NCI-H187 treated with DMSO at 0.1 percent for 48 hours (cell line): ENCODE measurements at places on chromosomes 1 and 21.

DNA sequence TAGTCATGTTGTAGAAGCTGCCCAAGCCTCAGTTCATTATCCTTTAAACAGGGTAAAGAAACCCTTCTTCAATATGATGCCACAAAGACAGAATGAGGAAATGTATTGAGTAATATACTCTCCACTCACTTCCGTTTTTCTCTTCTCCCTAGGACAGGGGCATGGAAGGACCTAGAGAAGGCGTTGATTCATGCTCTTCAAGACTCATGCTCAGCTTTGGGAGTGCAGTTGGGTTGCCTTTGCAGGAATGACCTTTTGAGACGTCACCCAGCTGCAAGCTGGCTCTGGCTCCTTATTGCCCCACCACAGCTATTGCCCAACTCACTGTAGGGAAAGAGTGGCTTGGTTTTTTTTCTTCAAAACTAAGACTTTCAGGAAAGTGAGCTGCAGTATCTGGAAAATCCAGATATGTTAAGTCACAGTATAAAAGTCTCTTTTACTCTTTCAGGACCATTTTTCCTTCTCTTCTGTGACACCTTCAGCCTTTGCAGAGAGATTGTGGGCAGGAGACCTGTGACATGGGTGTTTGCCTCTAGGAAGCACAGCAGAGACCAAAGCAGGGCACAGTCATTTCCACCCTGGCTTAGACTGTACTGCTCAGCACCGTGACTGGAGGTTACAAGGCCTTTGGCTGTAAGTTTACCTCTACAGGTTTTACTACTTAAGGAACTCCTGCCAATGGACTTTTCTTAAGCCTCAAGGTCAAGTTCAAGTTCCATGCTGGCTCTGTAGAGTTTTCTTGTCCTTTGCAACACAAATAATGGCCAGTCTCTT is 39.5 kb downstream of the XCL2 start:
- DNase-seq = no peak

DNA sequence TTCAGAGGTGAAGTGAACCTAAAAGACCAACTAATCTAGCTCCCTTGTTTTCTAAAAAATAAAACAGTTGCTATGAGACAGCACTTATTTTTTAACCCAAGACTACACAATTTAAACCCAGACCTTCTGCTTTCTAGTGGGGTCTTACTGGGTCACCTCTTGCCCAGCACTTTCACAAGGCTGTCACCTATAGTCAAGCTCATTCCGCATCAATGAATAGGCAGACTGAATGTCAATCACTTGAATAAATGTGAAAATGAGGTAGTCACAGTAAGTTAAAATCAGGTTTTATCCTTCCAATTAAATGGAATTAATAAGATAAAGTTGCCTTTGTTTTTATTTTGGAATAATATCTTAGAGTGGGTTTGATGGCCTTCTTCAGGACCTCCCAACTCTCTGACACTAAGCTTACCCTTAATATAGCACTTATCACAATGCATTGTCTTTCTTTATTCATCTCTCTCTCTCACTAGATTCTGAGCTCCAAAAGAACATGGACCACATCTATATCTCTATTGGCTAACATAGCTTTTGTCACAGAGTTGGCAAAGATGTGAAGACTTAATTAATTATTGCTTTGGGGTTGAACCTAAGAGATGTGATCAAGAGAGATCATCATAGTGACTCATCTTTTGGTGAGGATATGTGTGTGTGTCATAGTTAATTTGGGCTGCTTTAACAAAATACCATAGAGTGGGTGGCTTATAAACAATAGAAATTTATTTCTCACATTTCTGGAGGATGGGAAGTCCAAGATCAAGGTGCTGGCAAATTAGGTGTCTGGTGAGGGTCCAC is 248.7 kb upstream of the DAB1 start:
- no peak for DNase-seq

DNA sequence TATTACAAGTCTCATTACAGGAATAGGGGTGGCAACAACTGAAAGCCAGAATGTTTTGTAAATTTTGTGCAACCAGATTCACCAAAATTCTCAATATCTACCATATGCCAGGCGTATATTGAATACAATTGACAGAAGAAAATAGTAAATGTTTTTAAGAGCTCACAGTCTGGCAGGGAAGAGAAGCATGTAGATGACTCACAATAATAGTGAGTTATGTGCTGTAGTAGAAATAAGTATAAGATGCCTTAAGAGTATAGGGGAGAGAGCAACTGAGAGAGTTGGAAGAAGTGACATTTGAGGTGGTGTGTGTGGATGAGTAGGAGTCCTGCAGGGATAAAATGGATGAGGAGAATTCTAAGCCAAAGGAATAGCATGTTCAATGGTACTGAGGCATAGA is 170.5 kb upstream of the FGGY start:
- DNase-seq = no peak

DNA sequence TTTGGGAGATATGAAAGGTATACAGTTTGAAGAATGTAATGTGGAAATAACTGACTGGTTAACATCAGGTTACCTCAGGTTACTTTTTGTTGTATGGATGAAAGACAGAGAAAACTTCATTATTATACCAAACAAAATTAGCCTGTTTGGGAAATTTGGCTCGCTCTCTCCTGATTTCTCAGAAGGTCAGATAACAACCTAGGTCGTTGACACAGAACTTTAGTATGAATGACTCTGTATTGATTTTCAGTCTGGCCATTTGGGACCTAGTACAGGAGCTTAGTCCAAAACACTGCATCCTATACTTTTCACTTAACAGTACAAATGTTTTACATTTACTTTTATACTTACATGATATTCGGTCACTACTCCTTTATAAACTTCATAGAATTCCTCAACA is 128.3 kb downstream of the ATP1B1 start:
- no peak for DNase-seq

GRCh38 chr1:230796626-230797025 is 49.4 kb downstream of the CAPN9 start:
- no peak for DNase-seq

GRCh38 chr1:88191917-88192316 is 492.2 kb upstream of the PKN2 start:
- DNase-seq = no peak

- DNase-seq = no peak
Measured at GRCh38 chr1:169106921-169107602, 572 bp downstream of the ATP1B1 start.

GRCh38 chr1:96355521-96355920 is 366.1 kb upstream of the PTBP2 start:
- no peak for DNase-seq

GRCh38 chr1:41500378-41500777 is 15.9 kb upstream of the EDN2 start:
- no peak for DNase-seq

DNA sequence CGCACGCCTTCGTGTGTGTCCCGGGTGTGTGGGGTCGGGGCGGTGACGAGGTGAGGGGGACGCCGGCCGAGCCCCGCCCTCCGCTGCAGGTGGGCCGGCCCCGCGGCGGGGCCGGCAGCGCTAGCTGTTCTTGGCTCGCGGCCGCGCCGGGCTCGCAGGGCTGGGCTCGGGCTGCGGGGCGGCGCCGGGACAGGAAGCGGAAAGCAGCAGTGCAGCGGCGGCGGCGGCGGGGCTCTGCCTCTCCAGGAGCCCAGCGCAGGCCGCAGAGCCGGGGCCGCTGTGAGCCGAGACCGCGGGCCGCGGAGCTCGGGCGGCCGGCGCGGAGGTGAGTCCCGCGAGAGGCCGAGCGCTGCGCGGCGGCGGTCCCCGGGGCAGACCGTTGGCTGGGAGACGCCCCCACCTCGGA is at the start of gene VANGL1:
Gene VANGL1 (plus strand): TSS at position 209 of the 406 bp plus-strand sequence. CDS start 9,444 bp downstream, outside the sequence.
- no peak for DNase-seq

DNA sequence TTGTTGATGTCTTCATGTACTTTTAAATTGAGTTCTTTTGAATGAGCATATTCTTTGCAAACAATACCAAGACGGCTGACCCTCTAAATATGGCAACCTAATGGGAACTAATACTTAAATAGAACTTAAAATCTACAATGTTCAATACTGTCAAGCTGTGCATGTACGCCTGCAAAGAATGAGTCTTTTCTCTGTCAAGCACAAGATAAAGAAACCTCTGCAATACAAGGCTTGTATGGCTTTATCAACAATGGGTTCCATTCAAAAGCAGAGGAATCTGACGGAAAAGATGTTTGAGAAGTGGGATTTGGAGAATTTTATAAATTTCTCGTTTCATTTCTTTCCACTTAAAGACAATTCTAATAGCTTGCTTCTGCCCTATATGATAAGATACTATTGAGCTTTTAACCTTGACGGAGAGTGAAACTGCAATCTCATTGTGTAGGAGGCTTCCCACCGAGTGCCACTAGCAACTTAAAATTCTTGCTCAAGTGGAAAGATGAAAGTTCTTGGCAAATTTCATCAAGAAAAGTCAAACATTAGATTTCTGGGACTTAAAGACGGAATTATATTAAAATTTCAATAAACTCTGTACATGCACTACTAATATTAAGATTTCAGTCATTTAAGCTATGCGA is 119.8 kb downstream of the RGS21 start:
- no peak for DNase-seq

DNA sequence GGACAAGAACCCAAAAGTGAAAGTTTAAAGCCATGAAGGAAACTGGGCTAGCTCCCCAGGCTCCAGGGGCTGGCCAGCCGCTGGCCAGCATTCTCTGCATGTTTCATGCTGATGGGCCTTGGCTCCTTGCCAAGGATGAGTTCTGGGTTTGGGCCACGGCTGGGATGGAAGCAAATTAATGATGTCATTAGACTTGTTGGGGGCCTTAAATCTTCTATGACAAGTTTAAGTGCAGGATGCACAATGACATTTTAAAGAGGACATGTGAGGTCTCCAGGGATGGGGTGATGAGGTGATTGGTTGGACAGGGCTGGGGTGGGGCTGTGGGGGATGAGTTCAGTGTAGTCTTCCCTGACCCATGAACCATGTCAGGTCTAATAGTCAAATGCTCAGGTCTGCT is 199.6 kb downstream of the TRABD2B start:
- DNase-seq = no peak

- DNase-seq = no peak
Measured at GRCh38 chr1:119318466-119319309, 49.9 kb upstream of the HAO2 start.

DNA sequence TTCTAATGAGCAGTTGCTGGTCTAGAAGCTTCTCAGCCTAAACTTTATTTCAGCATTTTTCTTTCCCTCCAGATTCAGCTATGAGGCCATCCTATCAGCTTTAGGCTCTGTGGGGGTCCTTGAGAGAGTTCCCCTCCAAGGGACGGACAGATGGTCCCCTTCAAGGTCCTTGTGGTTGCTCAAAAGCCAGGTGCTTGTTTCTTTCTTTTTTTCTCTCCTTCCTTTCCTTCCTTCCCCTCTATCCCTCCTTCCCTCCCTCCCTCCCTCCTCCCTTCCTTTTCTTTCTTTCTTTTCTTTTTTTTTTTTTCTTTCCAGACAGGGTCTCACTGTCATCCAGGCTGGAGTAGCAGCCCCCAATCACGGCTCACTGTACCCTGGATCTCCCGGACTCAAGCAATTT is 1.2 kb upstream of the IL6R start:
- no peak for DNase-seq

DNA sequence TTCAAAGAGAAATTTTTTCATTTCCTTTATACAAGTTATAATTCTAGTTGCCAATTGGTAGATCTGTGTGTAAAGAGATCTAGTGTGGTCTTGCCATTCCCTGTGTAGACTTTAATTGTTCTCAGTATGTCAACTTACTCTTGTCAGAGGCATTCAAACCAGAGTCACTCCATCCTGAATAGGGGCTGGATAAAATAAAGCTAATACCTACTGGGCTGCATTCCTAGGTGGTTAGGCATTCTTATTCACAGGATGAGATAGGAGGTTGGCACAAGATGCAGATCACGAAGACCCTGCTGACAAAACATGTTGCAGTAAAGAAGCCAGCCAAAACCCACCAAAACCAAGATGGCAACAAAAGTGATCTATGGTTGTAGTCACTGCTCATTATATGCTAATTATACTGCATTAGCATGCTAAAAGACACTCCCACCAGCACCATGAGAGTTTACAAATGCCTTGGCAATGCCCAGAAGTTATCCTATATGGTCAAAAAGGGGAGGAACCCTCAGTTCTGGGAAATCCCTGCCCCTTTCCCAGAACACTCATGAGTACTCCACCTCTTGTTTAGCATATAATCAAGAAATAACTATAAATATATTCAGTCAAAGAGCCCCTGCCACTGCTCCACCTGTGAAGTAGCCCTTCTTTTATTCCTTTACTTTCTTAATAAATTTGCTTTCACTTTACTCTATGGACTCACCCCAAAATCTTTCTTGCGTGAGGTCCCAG is 74.0 kb upstream of the ADAMTS5 start:
- no peak for DNase-seq

DNA sequence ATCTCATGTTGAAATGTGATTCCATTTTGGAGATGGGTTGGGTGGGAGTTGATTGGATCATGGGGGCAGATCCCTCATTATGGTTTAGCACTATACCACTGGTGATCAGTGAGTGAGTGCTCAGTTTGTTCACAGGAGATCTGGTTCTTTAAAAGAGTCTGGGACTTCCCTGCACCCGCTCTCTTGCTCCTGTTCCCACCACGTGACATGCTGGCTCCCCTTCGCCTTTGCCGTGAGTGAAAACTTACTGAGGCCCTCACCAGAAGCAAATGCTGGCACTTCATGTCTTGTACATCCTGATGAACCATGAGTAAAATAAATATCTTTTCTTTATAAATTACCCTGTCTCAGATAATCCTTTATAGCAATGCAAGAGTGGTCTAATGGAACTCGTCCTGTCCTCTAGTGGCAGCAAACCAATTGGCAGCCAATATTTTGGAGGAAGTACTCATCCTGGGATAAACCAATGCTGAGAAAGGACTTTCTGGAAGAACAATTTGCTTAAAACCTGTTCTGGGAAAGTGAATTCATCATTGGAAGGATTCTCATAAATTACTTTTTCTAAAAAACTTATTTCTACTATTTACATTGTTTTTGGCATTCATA is 27.8 kb upstream of the CYP4A11 start:
- DNase-seq = no peak

GRCh38 chr1:168266644-168267186 is 14.0 kb upstream of the TBX19 start:
- no peak for DNase-seq

DNA sequence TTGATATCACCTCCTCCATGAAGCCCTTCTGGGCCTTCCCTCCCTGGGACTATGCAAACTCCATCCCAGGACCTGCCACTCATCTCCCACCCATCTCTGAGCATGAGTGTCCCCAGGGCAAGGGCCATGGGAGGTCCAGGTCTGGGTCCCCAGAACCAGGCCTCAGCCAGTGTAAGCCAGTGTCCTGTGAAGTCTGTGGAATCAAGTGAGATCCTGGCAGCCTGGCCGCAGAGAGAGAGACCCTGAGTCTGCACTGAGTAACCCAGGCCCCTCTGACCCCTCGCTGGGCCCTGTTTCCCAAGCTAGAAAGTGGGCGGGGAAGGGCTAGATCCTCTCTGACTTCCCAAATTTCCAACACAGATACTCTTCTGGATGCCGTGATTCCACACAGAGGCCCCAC is 132.7 kb downstream of the DMRTB1 start:
- no peak for DNase-seq
